ENCODE measurements at places on chromosomes 1 and 21. TPM values are rescaled to one million over a fixed set of nuclear protein-coding genes. Genes with fewer than 3 reads are reported as not detected.

The GRIK1 gene
- total RNA-seq, result 0.34 TPM

The SPRR4 gene
- total RNA-seq, result 116 TPM

DNA sequence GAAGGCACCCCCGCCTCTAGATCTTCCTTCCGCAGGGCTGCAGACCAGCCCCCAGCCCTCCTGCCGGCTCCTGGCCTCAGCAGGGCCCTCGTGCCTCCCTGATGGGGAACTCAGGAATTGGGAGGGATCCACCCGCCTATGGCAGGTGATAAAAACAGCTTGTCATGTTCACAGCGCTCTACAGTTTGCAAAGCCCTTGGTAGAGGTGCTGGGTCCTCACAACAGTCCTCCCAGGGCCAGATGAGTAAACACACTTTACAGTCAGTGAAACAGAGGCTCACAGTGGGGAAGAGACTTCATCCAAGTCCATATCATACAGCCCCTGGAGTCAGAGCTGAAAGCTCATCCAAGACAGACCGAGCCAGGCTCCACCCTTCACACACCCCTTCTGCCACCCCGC, 97.0 kb upstream of the IFFO2 start:
- peaks cover 35% of the 10 kb centered on the region for H3K27me3 ChIP-seq
- no peaks in the 10 kb centered on the region for H3K36me3 ChIP-seq
- H3K27ac ChIP-seq, result peak overlapping the region; percentile 24
- no peak for DNase-seq

DNA sequence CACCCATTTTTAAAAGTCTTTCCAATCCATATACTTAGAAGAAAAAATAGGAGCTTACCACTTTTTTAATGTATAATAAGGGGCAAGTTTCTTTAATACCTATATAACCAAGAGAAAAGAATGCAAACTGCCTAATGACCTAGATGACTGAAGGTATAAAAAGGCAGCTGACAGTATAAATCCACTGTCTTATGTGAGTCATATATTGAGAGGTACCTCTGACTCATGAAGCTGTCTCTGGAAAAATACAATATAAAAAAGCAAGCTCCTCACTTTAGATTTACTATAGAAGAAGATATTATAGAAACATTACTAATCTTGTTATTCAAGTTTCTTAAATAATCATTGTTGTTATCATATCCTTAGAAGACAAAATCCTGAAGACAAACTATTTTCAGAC, 144.2 kb downstream of the VAV3 start:
- H3K27ac ChIP-seq, result no peak overlapping the region
- no peaks in the 10 kb centered on the region for H3K36me3 ChIP-seq
- no peak overlapping the region for H3K4me3 ChIP-seq
- no peaks in the 10 kb centered on the region for H3K4me1 ChIP-seq
- no peaks in the 10 kb centered on the region for H3K27me3 ChIP-seq

The AKR7A3 gene
- total RNA-seq, result 3.7 TPM

The FAM110D gene
- total RNA-seq, result 2.6 TPM

Data from suprapubic skin (tissue), 4 donors.